ENCODE measurements at places on chromosomes 5 and 9.

DNA sequence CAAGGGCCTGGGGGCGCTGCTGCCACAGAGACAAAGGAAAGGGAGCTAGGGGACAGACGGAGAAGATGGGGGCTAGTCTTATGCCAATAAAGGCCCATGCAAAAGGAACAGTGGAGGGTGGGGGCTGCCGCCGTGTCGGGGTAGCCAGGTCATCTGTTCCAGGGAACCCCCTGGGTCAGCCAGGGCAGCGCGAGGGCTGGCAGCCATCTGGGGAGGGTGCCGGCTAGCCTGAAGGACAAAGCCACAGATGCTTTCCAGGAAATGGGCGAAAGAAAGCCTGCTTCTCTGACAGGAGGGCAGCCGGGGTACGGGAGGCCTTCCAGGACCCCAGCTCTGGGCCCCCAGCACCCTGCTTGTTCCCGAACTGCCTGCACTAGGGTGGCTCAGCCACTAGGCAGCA, 1.6 kb upstream of the CARD9 start:
- no peak for DNase-seq

GRCh38 chr5:170419643-170420042, 30.5 kb upstream of the KCNMB1 start:
- DNase-seq: no peak

DNA sequence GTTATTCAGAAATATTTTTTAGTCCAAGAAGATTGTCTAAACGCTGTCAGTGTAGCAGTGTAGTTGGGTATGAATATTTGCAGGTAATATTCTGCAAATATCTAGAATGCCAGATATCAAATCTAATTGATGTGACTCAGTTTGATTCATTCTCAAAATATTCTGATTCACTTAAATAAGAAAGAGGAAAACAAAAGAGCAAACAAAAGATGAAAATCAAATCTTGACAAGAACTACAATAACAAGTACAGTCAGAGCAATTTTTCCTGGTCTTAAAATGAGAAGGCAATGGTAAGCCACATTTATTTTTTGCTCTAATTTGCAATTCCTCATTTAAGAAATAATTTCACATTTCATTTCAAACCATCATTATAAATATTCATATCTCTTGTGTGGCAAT, 36.0 kb downstream of the MRPS30 start:
- DNase-seq: no peak

DNA sequence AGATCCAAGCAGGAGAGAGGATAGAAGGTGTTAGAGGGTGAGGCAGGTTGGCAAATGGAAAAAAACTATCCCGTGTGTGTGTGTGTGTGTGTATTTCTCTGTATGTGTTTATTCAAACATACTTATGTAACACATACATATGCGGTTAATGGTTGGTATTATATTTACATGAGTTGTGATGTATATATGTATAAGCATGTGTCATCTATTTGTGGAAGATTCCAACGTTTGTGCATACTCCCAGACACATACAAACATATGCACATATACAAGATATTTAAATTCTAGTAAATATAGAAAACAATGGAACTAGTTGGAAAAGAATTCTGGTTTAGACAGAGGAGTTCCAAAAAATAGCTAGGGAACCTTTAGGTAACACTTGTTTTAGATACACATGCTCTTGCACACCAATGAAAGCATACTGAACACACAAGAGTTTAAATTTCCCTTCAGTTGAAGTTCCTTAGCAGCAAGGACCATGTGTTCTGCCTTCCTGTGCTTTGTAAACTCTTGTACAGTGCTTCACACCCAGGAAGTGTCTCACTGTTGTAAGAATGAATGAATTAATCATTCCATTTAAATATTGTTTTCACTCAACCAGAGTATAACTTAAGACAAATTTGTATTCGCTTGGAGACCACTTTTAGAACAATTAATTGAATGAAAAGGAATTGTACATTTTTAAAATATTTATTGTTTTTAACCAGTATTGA, 257.8 kb downstream of the FER start:
- DNase-seq: no peak

DNA sequence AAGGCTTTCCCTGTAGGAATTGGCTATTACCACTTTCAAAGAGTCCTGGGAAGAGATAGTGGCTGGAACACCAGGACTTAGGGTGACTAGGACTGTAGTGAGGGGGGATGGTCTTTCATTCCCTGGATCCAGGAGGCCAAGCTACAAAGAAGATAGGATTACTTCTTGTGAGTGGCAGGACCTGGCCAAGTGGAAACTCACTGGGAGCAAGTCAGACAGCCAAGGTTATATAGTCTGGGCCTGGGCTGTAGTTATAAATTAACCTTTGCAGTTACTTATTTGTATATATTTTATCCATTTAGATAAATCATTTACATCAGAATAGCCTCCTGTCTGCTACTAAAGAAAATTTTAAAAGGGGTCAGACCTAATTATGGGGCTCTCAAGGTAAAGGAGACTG, 124.3 kb downstream of the TLR4 start:
- DNase-seq: no peak

GRCh38 chr5:113302120-113302519, 132.7 kb downstream of the TSSK1B start:
- DNase-seq: no peak

GRCh38 chr5:101163088-101163487, 260.0 kb upstream of the ST8SIA4 start:
- DNase-seq: no peak

- no peak for DNase-seq
These were observed 538 bp upstream of the AKNA start for GRCh38 chr9:114388357-114388682.
